Renal cortical epithelial cell (primary cell): ENCODE measurements at places on chromosomes 2 and 18.

DNA sequence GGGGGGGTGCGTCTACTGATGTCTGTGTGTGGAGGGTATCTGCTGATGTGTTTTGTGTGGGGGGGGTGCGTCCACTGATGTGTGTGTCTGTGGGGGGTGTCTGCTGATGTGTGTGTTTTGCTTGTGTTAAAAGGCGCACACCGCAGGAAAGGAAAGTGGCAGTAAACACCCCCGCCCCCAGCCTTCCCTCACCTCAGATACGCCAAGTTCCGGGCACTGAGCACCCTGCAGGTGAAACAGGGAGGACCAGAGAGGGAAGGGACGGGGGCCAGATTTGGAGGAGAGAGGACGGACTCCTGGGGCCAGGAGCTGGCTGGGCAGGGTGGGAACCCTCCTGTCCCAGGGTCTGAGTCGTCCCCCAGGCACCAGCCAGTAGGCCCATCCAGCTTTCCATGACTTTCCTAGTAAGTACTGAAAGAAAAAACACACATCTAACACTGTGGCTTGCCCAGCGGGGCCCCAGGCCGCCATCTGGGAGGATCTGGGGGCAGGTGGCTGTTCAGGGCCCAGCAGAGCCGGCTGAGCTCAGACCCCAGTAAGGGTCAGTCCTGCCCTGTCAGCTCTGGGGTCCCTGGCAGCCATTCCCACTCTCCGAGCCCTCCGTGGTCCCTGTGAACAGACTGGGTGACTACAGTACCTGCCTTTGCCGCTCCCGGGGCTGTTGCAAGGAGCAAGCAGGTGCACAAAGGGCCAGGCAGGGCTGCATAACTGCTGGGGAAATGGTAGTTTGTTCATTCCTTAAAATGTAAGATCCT, 126.9 kb downstream of the NFATC1 start:
- no peak for DNase-seq

DNA sequence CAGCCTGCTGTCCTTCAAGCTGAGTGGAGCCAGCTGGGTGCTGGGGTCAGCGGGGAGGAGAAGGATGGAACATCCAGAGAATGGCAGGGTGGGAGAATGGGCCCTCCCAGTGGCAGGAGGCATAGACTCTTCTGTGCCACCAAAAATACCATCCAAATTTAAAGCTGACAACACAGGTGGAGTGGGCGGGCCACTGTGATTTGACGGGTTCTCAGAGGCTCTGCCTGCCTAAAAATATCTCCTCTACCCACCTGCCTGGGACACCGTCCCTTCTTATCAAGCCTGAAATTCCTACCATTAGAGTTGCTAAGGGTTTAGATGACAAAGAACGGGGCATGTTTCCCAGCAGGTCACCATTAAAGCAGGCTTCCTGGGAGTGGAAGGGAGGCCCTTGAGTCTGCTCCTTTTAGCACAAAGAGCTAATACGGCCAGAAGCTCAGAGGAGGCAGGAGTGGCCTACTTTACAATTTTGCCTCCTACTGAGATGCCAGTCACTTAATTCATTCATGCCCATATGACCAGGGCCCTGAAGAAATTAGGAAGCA, 19.8 kb upstream of the MARCHF4 start:
- DNase-seq = no peak

- DNase-seq = no peak
These were observed 73.1 kb upstream of the PID1 start for GRCh38 chr2:229344151-229344551.

DNA sequence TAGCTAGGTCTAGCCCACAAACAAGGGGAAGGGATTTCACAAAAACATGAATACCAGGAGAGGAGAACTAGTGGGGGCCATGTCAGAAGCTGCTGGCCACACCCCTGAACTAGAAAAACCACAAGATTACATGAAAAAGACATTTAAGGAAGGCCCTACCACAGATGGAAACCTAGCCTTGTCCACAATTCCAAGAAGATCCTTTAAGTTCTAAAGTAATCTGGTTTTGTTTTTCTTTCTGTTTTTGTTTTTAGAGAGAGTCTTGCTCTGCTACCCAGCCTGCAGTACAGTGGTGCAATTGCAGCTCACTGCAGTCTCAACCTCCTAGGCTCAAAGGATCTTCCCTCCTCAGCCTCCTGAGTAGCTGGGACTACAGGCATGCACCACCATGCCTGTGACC, 34.2 kb upstream of the CAB39 start:
- no peak for DNase-seq

DNA sequence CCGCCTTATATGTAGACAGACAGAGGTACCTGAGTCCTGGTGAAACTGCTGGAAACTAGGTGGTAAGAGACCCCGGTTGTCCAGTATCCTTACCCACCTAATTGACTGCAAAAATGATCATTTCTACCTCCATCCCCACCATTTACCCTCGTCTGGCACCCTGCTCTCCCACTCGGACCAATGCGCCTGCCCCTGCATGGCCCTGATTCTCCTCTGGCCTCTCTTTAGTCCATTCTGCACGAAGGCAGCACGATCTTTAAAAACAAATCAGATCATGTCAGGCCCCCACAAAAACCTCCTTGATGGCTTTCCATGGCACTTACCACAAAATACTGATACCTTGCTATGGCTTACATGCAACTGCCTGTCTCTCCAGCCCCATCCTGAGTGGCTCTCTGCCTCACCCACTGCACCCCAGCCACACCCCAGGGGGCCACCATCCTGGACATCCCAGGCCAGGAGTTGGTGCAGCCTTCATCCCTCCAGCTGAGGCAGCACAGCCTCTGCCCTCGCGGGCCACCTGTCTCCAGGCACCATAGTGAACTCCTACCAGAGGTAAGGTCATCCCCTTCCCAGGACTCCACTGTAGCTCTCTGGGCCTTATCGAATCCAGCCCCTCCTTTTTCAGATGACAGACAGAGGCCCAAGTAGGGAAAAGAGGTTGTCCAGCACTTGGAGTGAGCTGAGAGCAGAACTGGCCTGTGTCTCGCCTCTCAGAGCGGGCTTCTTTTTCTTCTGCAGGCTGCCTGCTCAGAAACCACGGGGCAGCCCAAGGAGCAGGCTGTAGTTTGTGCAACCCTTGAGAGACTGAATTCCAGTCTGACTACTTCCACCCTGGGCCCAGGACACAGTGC, 12.3 kb upstream of the CIB4 start:
- DNase-seq = no peak

- no peak for DNase-seq
These were observed 106.8 kb downstream of the CYP26B1 start for GRCh38 chr2:72040629-72041571.
